Activated CD8-positive, alpha-beta memory T cell treated with anti-CD3 and anti-CD28 coated beads, Interleukin-2, amount 50 U/mL, for 4 hours (primary cell): ENCODE measurements at places on chromosomes 5 and 9.

GRCh38 chr9:135281791-135282737, 194.6 kb downstream of the OLFM1 start:
- no peak for DNase-seq

- no peak for DNase-seq
Measured at GRCh38 chr5:41925555-41925951, 472 bp downstream of the FBXO4 start.

- no peak for DNase-seq
Measured at GRCh38 chr9:6414247-6414641, 1.2 kb downstream of the UHRF2 start.

DNA sequence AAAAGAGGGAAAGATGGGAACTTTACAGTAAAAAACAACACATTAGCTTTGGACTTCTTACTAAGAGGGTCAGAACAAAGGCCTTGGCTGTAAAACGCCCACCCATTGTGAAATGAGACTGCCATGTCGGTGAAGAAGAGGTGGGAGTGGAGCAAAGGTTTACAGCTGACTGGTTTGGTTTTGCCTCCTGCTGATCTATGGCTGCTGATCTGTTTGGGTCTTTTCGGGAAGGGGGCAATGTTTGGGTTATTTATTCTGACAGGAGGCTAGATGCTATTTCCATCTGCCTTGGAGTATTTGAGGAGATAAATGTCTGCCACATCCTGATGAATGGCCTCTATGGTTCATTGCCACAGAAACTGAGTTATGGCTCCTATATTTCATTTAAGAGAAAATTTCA, 408.7 kb downstream of the TLE4 start:
- no peak for DNase-seq

GRCh38 chr5:98330871-98331270, 442.6 kb upstream of the RGMB start:
- DNase-seq, result no peak

DNA sequence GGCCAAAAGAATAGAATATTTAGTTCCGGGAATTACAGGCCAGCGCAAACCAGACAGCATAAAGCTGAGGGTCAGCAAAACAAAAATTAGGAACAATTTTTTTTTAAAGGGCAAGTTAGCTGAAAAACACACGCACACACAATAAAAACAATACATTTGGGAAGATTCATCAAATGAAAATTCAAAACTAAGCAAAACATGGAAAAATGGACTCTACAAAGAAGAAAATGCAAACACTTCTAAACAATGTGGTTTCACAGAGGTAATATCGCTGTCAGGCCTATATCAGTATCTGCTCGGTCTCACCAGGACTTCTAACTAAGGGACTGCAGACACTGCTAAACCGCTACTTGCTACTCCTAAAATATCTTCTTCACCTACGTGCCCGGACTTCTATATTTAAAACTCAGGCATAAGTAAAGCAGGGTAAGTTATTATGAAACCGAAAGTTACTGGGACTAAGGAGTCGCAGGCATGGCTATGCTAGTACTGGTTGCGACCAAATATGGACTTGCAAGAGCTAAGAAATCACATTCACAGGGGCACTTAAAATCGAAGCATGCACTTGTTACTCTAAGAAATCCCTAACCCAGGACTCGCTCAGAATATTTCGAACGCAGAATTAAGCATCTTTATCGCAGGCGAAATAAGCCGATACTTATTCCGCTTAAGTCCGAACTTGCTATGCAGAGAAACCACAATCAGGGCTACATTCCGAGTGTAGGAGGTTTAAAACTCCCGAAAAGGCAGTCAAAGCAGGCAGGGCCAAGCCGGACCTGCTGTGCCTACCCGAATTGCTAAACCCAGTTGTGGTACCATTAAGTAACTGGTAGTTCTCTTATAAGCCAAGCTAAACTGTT, 2.3 kb downstream of the ANXA2R start:
- no peak for DNase-seq

DNA sequence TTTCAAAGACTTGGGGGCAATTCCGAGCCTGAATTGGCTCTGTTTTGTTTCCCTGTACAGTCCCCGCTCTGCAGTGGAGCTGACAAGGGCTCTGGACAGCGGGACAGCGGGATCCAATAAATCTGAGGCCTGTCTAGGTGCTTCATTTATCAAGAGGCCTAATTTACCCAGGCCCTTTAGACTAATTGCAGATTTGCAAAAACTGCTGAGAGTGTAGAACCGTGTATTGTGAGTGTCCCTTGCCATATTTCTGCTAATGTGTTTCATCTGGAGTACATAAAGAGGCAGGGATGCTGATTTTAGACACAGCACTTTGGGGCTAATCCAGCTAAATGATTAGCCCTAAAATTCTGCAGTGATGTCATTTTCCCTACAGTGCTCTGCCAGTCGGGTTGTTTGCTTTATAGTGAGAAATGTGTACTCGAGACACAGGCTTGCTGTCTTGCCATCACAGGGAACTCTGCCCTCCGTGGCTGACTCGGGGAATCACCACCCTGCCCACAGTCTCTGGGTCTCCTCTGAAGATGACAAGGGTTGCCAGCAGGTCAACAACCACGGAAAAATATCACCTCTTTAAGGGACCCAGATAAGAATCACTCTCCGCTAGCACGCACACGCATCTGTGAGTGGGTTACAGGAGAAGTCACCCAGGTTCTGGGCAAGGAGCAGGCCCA, 592.0 kb downstream of the BNC2 start:
- DNase-seq, result no peak

- DNase-seq, result no peak
Measured at GRCh38 chr5:39608024-39608423, 183.2 kb upstream of the DAB2 start.

GRCh38 chr9:117268847-117269446, 145.9 kb downstream of the ASTN2 start:
- no peak for DNase-seq
